ENCODE measurements at places on chromosomes 2 and 18. TPM values are rescaled to one million over a fixed set of nuclear protein-coding genes. Genes with fewer than 3 reads are reported as not detected.

Gene LRRC30
- not detected for total RNA-seq

Gene PTPRN
- 6.8 TPM for total RNA-seq

Gene CYP1B1
- 29.9 TPM for total RNA-seq

Gene SLC9A4
- not detected for total RNA-seq

Gene PCGF1
- total RNA-seq = 17.0 TPM

Gene SKA1
- 30.4 TPM for total RNA-seq

Gene NDC80
- 43.0 TPM for total RNA-seq

Gene ABCB11
- not detected for total RNA-seq

Gene CYS1
- total RNA-seq = 1.1 TPM

Gene GCKR
- total RNA-seq = not detected

Gene CACNB4
- 0.31 TPM for total RNA-seq

Gene PLB1
- total RNA-seq = 0.10 TPM

Gene EPB41L3
- 10.3 TPM for total RNA-seq

Gene FAP
- 3.3 TPM for total RNA-seq

Gene ALPP
- 1.5 TPM for total RNA-seq

Gene ACOXL
- total RNA-seq = not detected

Gene ALPI
- total RNA-seq = not detected

Gene DCDC2C
- total RNA-seq = not detected

Gene TRIM43
- not detected for total RNA-seq

Gene TSPYL6
- not detected for total RNA-seq

Gene CNGA3
- total RNA-seq = not detected

Gene COMMD1
- 46.1 TPM for total RNA-seq

Gene TRABD2A
- 12.0 TPM for total RNA-seq

Gene GALNT14
- 12.9 TPM for total RNA-seq

Gene DSG1
- total RNA-seq = 0.02 TPM

Gene M1AP
- not detected for total RNA-seq

Gene VWA3B
- total RNA-seq = not detected

Gene FIGN
- total RNA-seq = 2.4 TPM

Gene LINC00305
- total RNA-seq = not detected

Gene REG1B
- total RNA-seq = not detected

Gene LRRFIP1
- total RNA-seq = 19.0 TPM

Gene INPP5D
- total RNA-seq = not detected

Gene TEX51
- total RNA-seq = not detected

Gene GATA6
- 7.5 TPM for total RNA-seq

Gene POU3F3
- total RNA-seq = 2.6 TPM

Gene NT5DC4
- not detected for total RNA-seq

Gene GNLY
- not detected for total RNA-seq

Gene PRKAG3
- total RNA-seq = not detected

Gene TRAF3IP1
- 7.4 TPM for total RNA-seq

Gene FAM124B
- total RNA-seq = 0.06 TPM

Gene GAREM1
- total RNA-seq = 10.4 TPM

Gene SERPINB8
- 9.2 TPM for total RNA-seq

Gene CHRND
- total RNA-seq = not detected

Gene CCNT2
- total RNA-seq = 10.1 TPM

Gene CNOT9
- total RNA-seq = 119 TPM

Gene UPP2
- not detected for total RNA-seq
